Jurkat, Clone E6-1 (cell line): ENCODE measurements at places on chromosomes 7 and 10.

DNA sequence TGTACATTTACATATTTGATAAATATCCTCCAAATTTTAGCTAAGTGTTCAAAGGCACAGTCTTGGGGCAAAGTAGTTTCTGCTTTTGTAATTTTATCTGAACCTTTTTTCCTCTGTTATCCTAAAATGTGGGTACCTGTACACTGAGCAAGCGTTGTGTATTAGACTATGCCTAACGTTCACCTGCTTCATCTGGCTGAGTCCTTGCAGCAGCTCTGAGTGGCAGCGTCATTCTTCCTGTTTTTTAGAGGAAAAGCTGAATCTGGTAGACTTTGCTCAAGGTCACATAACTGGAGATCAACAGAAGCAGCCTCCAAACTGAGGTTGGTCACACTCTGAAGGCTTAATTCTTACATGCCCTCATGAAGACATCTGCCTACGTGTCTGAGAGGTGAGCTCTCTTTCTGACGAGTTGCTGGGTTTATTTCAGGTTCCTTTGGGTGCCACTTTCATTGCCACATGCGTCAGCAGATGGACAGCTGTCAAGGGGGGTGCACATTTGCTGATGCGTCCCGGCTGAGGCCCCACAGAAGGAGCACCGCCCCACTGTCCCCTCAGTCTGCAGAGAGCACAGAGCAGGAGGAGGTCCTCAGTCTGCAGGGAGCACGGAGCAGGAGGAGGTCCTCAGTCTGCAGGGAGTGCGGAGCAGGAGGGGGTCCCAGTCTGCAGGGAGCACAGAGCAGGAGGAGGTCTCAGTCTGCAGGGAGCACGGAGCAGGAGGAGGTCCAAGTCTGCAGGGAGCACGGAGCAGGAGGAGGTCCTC lies 406.5 kb upstream of the SHH start:
- DNase-seq: no peak

GRCh38 chr7:83614112-83614511 lies 34.8 kb downstream of the SEMA3E start:
- no peak for DNase-seq

GRCh38 chr10:88065383-88066049 lies 202.1 kb downstream of the PTEN start:
- DNase-seq: no peak

- no peak for DNase-seq
Measured at GRCh38 chr10:101110856-101111523, 20.1 kb upstream of the TLX1 start.

- no peak for DNase-seq
Measured at GRCh38 chr7:75830978-75831377, 17.4 kb upstream of the CCL24 start.

- DNase-seq: no peak
Measured at GRCh38 chr10:86648704-86649427, 5.5 kb upstream of the OPN4 start.

DNA sequence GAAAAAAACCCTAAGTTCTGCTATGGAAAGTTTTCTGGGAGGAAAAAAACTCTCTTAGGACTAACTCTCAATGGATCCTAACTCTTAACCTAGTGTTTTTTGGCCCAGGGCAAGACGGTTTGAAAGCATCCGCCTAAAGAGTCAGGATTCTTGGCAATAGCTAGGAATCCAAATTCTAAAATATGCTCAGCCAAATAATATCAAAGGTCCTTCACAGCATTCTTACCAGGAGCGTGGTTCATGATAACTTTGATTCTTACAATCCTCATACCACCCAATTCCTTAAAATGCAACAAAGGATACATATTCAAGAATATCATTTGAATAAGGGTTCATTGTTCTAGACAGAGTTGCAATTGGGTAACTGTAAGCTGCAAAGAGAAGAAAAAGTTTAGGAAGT lies 21.3 kb downstream of the CPA1 start:
- DNase-seq: no peak

- DNase-seq: no peak
Measured at GRCh38 chr7:45404622-45405021, 169.5 kb upstream of the ADCY1 start.

DNA sequence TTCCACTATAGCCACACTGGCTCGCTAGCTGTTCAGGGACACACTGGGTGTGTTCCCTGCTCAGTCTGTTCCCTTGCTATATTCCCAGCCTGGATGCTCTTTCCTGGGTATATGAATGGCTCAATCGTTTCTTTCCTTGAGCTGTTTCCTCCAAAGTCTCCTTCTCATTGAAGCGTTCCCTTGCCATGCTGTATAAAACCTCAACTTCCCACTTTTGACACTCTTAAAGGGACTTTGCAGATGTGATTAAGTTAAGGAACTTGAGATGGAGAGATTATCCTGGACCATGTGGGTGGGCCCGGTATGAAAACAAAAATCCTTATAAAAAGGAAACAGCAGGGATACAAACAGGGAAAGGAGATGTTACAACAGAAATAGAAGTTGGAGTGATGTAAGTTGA lies 973.1 kb downstream of the LRMDA start:
- DNase-seq: no peak

DNA sequence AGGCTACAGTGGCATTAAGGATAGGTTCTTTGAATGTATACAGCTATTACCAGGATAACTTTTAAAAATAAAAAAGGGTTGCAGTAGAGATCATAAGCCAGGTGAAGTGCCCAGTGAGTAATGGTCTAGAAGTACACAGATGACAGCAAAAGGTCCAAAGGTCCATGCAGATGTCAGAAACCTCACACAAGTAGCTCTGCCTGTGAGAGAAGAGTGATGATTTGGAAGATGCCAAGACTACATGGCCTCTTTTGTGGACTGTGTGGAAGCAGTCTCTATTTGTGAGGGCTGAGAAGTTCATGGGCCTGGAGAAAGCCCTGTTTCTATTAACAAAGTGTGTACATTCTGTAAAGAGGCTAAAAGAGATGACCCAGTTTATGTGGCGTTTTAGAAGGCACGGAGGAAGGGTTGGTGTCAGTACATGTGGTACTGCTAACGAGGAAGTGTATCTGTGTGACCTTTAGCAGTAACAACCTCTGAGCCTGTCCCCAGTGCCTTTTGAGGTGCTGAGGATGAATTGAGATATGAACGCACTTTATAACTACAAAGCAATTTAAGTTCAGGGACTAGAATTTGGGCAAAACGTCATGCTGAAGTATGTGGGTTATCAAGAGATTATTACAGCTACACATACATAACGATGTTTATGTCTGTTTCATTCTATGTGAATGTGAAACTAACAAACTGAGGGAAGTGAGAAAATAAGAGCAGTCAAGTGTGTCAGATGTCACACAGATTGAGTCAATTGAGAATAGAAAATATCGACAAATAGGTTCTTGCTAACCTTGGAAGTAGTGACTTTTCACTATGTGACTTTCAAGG lies 7.6 kb downstream of the CYCS start:
- DNase-seq: no peak

GRCh38 chr7:50181081-50181480 lies 88.0 kb upstream of the ZPBP start:
- DNase-seq: no peak

- no peak for DNase-seq
Measured at GRCh38 chr7:120949393-120949911, 1.1 kb upstream of the ING3 start.

DNA sequence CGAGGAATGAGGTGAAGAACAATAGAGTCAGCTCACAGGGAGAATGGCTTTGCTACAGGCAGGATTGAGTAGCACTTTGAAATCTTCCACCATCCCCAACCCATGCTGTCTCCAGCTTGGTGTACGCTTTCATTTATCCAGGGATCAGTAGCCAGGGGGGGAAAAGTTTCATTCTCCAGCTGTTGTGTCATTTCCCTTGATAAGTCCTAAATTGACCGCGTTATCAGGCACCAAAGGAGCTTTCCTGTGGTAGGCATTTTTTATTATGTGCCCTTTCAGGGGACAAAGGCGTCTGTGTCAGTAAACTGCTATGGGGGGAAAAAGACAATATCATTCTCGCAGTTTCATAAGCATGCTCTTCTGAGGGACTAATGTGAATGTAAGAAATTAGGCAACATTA lies 106.6 kb upstream of the YAE1 start:
- DNase-seq: no peak

- DNase-seq: no peak
Measured at GRCh38 chr7:101167645-101168411, 2.5 kb upstream of the VGF start.

GRCh38 chr7:102451371-102452054 lies 13.2 kb downstream of the ALKBH4 start:
- DNase-seq: no peak

DNA sequence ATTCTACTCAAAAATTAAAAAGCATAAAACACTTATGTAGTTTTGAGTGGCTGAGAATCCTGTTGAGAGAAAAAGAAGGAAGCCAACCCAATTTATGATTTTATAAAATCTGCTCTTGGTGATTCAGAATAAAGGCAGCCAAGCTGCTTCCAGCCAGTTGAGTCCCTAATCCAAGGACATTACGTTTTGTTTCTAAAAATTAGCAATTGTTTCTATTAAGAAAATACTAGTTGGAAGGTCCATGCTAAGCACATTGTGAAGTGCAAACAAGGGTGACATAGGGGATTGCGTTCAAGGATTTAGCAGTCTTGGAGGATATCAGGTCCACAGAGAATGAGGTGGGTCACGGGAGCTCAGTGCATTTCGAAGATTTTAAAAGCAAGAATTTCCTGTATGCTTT lies 987.7 kb downstream of the TYW1 start:
- DNase-seq: no peak

DNA sequence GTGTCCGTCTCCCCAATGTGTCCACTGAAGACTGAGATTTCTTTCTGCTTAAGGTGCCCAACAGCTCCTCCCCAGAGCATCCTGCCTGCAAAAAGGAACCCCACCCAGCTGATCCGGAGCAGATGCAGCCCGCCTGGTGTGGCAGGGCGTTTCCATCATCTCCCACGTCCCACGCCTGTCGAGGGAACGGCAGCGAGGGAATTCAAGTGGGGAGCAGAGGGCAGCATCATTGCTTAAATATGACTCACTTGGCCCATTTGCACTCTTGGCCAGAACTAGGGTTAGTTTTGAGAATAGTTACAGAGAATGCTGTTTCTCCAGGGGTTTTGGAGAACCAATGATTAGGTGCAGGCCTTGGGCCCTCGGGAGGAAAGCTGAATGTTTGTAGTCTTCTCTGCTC lies 20.8 kb downstream of the VWA2 start:
- DNase-seq: no peak

DNA sequence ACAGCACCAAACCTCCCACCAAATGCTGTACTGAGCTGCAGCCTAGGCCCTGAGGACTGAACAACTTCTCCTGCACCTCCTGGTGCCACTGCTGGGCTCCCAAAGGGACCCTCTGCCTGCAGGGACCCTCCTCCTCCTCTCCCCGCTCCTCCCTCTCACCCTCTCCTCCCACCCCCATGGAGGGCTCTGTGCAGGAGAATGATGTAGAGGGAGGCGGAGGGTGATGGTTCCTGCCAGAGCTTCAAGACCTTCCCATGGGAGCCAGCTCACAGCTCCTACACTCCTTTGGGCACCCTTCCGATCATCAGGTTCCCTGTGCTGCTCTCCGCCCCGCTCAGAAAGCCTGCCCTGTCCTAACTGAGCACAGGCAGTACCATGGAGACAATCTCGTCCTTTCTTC lies 97.7 kb downstream of the PRKAG2 start:
- DNase-seq: no peak

DNA sequence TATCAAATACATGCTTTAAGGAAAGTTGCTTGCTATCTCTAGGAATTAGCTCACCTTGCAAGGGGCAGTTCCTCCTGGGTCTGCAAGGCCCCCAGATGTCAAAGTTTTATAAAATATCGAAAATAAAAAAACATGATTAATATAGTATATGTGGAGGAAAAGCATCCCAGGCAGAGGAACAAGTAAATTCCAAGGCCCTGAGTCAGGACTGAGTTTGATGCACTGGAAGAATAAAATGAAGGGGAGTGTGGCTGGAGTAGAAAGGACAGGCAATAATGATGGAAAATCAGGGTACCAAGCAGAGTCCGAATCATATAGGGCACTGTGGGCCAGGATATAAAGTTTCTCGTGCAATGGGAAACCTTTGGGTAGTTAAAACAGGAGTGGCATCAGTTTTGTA lies 112.4 kb upstream of the EEPD1 start:
- DNase-seq: no peak

DNA sequence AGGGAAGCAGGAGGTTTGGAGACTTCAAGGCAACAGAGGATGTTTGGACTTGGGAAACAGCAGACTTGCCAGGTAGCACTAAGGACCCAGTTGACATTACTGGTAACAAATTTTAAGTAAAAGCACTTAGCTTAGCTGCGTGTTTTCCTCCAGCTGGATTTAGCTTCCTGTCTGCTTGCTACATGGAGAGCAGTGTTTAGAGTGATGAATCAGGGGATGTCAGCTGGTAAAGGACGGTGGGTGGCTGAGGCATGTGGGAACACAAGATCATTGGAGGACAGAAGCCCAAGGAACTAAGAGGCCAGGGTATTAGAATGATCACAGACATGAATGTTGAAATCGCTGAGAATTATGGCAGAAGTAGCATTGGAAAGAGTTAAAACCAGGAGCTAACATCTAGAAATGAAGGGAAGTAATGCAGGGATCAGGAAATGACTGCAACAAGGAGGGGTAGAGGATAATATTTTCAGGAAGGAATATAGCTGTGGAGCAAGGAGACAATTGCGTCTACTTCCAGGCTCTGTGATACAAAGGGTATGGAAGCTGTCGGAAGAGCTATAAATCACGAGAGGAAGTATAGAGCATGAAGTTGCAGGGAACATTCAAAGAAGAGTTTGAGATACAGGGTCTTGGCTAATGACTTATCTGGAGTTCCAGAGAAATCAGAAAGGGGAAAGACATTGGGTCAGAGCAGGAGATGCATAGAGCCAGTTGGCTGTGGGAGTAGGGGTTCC lies 34.4 kb downstream of the CALD1 start:
- DNase-seq: no peak

- DNase-seq: no peak
Measured at GRCh38 chr7:132446666-132447278, 129.5 kb downstream of the PLXNA4 start.

DNA sequence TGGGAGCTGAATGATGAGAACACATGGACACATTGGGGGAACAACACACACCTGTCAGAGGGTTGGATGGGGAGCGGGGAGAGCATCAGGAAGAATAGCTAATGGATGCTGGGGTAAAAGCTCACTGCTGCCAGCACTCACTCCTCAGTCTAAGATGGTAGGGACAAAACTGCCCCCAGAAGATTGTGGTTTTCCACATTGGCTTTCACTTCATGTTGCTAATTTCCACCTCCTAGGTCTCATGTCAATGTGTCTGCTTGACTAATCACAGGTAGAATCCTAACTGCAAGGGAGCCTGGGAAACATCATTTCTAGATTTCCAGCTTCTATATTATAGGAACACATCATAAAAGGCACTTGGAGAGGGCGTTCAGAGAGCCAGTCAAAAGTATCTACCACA lies 22.6 kb downstream of the APBB1IP start:
- DNase-seq: no peak
